Breast epithelium (tissue), 4 donors: ENCODE measurements at places on chromosomes 1 and 21. TPM values are rescaled to one million over a fixed set of nuclear protein-coding genes. Genes with fewer than 3 reads are reported as not detected.

Gene CACYBP
- total RNA-seq, result 129 TPM

DNA sequence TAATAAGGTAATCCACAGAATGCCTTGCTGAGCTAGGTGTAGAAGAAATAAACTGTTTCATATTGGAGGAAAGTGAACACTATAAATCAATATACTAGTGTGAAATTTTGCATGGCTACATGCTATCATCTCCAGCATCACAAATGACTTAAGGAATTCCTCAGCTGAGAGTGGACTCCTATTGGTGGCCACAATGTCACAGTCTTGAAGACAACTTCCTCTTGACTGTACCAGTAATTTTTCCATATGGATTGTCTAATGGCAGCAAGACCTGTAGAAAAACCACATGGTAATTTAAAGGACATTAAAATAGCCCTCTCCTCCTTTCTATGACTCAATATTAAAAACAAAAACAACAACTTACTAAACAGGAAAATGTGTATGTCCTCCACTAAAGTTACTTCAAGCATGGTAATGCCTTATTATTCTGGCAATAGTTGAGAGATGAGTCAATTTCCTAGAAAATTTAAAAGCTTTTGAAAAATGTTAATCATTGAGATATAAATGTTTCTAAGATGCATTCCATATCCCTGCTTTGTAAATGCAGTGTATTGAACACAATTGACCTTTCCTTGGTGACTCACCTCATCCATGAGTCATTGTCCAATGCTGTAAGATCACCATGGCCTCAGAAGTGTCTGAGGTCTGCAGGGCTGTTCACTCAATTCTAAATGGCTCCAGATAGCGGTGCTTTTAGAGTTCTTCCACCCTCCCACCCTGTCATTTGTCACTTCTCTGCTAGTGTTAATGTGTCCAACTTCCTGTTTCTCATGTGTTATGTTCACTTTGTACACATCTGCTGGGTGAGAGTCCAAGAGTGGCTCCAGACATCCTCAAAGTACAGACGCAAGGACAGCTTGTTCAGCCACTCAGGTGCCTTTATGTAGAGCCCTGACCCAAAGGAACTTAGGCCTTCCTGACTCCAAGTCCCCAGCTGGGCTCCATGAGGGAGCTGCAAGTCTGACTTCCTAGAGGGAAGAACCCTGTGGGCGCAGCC, 32.8 kb upstream of the DNASE2B start:
- H3K4me3 ChIP-seq, result no peak overlapping the region
- no peak for DNase-seq

Gene LINGO4
- total RNA-seq, result 0.33 TPM

DNA sequence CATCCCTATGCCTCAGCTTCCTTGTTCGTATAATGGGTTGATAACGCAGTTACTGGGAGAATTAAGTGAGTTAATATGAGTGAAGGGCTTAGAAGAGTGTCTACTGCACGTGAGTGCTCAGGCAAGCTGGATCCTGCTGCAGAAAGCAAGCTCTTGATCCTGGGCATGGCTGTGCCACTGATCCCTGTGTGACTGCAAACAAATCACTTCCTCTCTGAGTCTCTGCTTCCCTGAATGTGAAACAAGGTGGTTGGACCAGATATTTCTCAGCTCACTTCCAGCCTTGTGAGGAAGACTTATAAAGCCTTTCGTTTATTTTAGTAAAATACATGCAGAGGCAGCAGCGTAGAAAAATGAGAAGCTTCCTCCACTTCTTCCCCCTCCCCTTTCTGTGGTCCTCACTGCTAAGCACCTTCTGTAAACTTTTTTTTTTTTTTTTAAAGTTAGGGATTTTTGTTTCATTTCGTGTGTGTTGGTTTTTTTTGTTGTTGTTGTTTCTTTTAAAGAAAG, 13.8 kb downstream of the PSEN2 start:
- no peak overlapping the region for H3K27ac ChIP-seq
- DNase-seq, result no peak
- no peaks in the 10 kb centered on the region for H3K4me1 ChIP-seq
- H3K27me3 ChIP-seq, result no peaks in the 10 kb centered on the region

Gene ECM1
- total RNA-seq, result 53.3 TPM

GRCh38 chr1:17640393-17640792, 100.9 kb downstream of the ARHGEF10L start:
- H3K4me3 ChIP-seq, result no peak overlapping the region
- H3K4me1 ChIP-seq, result no peaks in the 10 kb centered on the region
- H3K36me3 ChIP-seq, result no peaks in the 10 kb centered on the region
- no peaks in the 10 kb centered on the region for H3K27me3 ChIP-seq
- no peak overlapping the region for H3K27ac ChIP-seq
